ENCODE measurements at places on chromosomes 6 and 20. TPM values are rescaled to one million over a fixed set of nuclear protein-coding genes. Genes with fewer than 3 reads are reported as not detected.

DNA sequence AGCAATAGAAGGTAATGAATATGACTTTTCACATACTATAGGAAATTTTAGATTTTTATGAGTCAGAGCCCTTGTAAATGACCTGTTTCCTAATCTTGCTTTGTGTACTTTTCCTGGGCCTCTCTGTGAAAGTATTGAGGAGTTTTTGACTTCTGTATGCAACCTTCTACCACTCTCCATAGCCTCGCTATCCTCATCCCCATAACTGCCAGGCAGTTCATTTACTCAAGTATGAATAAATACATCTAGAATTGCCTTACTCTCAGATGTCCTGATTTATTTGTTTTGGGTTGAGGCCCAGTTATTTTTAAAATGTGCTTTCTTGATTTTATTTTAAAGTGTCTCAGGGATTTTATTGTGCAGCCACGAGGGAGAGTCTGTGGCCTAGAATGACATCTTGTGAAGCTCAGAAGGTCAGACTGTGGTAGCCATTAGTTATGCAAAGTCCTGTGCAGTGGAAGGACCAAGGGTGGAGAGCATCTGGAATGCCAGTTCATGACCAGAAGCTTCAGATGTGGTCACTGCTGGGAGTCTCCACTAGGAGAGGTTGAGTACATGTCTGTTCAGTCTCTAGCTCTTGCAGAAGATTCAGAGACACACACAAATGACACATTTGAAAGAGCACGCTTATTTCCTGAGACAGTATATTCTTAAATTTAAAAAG is 346.2 kb upstream of the IMPG1 start:
- no peak for DNase-seq

The CLPSL1 gene
- not detected for total RNA-seq

DNA sequence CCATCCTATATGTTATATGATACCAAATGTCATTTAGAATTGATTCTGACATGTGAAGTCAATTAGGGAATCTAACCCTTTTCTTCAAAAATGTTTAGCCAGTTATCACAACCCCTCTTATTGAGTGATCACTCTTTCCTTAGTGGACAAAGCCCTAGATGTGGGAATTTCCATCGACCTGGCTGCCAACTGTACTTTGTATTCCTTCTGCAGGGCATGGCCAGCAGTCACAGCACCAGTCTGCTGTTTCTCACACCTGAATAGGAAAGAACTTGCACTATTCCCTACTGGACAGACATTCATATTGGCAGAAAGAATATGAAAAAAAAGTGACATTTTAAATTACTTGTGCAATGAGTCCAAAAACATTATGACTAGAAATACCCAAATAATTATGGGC is 271.0 kb downstream of the PACRG start:
- DNase-seq: no peak

GRCh38 chr6:29679962-29680361 is 990 bp downstream of the ZFP57 start:
- DNase-seq: no peak

DNA sequence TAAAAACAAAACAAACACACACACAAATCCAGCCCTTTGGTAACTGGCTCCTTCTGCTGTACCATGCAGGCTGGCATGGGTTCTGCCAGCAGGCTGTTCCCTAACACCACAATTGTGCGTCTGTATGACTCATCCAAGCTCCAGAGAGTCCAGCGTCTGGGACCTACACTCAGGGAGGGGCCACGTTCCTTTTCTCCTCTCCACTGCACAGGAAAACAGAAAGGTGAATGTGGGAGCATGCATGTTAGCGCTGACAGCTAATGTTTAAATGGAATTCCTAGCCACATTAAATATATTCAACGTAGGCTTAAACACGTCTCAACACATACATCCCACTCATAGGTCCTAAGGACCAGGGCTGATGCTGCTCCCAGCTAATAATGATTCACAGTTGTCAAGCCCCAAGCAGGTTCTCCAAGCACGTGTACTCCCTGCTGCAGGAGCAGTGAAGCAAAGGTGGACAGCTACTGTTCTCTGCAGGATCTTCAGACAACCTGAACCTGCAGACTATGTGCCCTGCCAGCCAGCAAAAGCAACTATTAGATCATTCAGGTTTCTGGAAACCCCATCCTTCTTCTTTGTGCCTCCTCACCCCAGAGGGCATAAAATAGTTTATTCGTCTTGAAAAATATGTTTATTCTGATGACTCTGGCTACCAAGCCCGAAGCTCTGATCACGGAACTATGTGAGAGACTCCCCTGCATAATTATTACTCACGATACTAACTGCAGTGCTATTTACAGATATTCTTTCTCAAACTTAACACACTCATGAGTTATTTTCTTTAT is 20.9 kb downstream of the MAP1LC3A start:
- peak; percentile 93 for DNase-seq

DNA sequence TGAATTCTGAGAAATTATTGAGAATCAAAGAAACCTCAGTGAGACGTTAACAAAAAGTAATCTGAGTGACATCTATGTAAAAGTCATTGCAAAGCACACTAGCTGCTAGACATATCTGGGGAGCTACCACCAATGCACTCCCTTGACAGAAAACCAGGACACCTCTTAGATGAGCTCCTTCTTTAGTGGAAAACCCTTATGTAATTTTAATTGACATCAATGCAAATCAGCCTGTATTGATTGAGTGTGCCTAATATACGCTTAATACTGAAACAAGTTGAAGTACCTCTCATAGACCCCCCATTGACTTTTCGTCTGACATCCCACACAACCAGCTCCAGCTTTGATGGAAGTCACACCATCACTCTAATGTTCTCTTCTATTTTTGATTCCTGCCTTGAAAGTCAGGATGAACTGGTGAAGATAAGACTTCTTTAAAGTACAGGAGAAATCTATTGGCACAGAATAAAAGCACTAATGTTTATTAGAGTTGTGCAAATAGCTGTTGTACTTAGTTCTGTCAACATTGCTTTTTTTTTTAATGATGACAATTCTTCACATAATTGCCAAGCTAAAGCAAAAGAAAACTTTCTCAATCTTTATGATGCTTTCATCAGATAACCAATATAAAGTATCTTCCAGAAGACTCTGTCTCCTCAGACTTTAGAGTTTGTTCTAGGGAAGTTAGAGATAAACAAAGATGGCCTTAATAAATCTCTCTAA is 98.0 kb upstream of the FAM8A1 start:
- DNase-seq: no peak
